ENCODE measurements at places on chromosomes 1 and 21. TPM values are rescaled to one million over a fixed set of nuclear protein-coding genes. Genes with fewer than 3 reads are reported as not detected.

Gene PLEKHN1
- 7.6 TPM for total RNA-seq

DNA sequence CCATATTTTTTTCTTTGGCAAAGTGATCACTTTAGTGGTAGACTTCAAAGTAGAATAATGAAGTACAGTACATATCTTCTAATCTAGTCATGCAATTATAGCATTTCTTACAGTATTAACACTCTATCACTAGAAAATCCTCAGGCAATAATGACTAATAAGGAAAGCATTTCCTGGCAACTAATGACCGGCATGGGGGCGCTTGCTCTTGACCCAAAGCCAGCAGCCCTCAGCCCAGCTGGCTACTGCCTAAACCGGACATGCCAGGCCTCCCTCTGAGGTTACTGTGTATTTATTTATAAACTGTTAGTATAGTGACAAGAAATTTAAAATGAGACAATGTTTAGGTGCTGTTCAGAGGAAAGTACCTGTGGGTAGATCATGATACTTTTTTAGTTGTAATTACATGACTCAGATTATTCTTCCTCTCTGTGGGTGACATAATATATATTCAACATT is 633.8 kb downstream of the PTPRC start:
- H3K36me3 ChIP-seq = no peaks in the 10 kb centered on the region
- H3K27me3 ChIP-seq = peaks cover 11% of the 10 kb centered on the region
- H3K4me3 ChIP-seq = no peak overlapping the region
- DNase-seq = no peak

DNA sequence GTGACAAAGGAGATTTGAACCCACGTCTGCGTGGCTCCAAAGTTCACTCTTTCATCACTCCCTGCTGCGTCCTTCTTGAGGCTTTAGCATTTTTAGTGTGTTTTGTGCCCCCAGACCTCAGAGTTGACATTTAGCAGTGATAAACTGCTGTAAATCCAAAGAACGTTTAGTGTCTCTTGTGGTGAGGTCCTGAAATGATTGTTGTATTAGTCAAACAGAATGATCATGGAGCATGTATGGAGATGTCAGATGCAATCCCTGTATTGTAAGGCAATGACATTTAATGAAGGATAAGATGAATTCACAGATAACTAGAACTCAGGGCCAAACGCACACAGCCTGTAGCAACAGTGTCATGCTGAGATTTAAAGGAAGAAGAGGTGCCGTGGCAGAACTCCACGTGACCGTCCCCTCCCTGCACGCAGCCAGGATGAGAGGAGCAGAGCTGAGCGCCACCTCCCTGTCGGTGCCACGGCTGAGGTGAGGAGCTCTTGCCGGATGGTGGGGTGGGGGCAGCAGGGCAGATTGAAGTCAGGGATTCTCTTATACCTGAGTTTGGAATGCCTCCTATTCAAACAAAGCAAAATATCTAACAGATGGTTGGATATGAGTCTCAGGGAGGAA is 30.1 kb downstream of the NTPCR start:
- H3K27ac ChIP-seq = no peak overlapping the region
- no peaks in the 10 kb centered on the region for H3K27me3 ChIP-seq

GRCh38 chr1:228112617-228113016 is 3.5 kb upstream of the MRPL55 start:
- H3K36me3 ChIP-seq = peaks cover 6% of the 10 kb centered on the region
- H3K27me3 ChIP-seq = no peaks in the 10 kb centered on the region
- no peak overlapping the region for H3K27ac ChIP-seq
- no peak for DNase-seq
- H3K4me1 ChIP-seq = peaks cover 27% of the 10 kb centered on the region

DNA sequence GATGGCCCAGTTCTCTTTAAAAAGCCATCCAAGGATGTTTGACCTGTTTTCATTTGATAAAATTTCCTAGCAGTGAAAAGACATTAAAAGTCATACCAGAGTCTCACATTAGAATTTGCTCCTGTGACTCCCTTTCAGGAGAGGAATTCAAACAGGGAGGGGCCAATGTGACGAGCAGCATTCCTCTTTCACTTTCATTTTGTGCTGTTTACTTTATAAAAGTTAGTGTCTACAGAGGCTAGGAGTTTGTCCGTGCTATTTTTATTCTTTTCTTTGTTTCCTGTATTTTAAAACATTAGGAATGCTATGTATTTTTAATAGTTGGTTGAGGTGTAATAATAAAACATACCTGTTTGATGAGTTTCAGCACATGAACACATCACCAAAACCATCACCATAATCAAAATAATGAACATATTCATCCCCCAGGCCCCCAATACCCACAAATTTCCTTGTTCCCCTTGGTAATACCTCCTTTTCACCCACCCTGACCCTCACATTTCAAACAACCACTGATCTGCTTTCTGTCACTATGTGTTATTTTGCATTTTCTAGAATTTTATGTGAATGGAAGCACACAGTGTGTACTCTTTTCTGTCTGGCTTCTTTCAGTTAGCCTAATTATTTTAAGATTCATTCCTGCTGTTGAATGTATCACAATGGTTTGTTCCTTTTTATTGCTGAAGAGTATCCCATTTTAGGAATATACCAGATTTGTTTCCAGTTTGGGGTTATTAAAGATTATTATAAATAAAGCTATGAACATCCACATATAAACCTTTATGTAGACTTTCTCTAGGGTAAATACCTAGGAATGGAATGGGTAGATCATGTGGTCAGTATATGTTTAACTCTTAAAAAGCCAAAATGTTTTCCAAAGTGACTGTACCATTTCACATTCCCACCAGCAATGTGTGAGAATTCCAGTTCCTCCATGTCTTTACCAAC is 129.5 kb downstream of the TENT5C start:
- peak overlapping the region; percentile 76 for H3K27ac ChIP-seq
- H3K36me3 ChIP-seq = no peaks in the 10 kb centered on the region
- peak overlapping the region; percentile 72 for H3K4me3 ChIP-seq
- H3K4me1 ChIP-seq = peaks cover 10% of the 10 kb centered on the region
- H3K27me3 ChIP-seq = no peaks in the 10 kb centered on the region

GRCh38 chr1:236389253-236389652 is 4.8 kb upstream of the EDARADD start:
- DNase-seq = no peak
- no peak overlapping the region for H3K27ac ChIP-seq
- H3K36me3 ChIP-seq = no peaks in the 10 kb centered on the region
- no peak overlapping the region for H3K4me3 ChIP-seq

Measured in activated CD4-positive, alpha-beta memory T cell treated with anti-CD3 and anti-CD28 coated beads, Interleukin-2, amount 10 ng/mL, durations not matched to agents 7 days and 5 days (primary cell).